ENCODE measurements at places on chromosomes 5 and 9. TPM values are rescaled to one million over a fixed set of nuclear protein-coding genes. Genes with fewer than 3 reads are reported as not detected.
A peak's percentile ranks its signal among the peaks of the same experiment; 100 is the strongest.

DNA sequence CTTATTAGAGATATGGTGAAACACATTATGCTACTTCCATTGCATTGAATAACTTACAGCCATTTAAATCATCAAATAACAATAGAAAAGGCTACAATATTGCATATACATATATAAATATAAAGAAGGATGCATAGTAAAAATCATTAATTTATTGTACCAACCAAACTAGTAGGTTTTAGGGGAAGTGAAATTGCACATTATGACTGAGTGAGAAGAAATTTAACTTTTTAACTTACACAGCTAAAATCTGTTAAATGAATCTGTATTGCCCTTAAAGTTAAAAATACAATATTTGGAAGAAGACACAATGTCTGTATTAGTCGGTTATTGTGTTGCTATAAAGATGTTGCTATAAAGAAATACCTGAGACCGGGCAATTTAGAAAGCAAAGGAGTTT, 2073.7 kb upstream of the ACO1 start:
- DNase-seq: no peak

DNA sequence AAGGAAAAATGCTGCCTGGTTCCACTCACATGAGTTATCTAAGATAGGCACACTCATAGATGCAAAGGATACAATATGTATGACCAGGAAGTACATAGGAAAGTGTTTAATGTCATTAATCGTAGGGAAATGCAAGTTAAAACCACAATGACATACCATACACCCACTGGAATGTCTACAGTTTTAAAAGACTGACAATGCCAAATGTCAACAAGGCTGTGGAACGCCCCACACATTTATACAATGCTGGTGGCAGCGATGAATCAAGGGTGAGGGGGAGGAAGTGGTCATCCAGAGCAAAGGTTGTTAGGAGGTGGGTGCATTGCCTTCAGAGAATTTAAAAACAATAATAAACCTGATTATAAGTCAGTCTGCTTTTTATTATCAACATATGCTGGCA, 437.8 kb downstream of the ARHGEF28 start:
- peak; percentile 87 for DNase-seq

DNA sequence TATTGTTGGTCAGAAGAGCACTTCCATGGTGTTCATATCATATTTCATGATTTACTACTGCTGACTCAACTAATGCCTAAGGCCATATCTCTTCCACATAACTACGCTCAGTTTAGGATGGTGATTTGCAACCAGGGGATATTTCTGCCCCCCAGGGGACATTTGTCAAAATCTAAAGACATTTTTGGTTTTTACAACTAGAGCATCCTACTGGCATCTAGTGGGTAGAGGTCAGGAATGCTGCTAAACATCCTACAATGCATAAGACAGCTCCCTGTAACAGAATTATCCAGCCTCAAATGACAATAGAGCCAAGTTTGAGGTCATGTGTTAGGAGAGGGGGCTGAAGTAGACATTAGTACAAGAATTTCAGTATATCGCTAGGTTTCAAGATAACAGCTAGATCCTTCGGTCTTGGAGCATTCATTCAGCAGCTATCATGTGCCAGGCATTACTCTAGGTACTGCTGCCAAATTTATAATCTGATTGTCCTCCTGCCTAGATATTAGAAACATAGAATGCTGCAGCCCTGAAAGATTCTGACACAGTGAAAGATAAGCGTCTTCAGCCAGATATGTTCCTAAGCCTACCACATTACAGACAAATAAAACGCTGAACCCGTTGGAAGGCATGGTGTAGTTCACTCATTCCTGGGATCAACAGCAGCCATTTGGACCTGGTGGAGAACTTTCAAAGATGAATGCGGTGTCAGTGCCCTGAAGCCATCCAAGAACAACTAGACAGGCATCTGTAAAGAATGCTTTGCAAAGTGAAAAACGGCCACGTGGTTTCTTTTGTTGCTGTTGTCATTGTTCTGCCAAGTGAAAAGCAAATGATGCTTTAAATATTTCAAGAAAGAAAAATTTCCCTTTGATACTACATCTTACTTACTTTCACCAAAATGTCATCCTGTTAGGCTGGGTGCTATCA, 55.5 kb upstream of the FST start:
- peak; percentile 88 for DNase-seq

SLCO6A1 gene
- total RNA-seq: not detected

GRCh38 chr9:92064711-92065110, 50.5 kb downstream of the SPTLC1 start:
- DNase-seq: peak; percentile 3

GNA14 gene
- 0.42 TPM for total RNA-seq

DNA sequence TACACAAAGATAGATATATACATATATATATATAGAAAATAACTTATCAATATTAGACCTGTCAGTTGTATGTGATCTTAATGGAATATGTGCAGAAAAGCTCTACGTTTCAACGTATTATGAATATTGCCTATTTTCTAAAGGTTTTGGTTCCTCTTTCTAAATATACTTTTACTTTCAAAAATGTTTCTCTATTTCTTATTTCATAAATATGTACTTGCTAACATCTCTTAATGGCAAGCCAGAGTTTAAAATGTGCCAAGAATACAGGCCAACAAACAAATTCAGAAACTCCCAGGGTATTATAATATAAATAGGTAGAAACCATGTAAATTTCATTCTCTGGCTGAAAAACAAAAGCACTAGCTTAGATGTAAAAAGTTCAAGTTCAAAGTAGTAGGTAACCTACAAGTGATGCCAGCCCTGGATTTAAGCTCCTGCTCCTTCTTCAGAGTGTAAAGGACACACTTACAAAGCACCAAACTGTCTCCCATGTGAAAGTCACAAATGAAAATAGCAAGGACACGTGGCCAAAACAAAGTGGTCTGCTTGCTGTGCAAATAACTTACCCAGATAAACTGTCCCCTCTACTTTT, 685.1 kb upstream of the DMAC1 start:
- DNase-seq: no peak

SEMA6A gene
- total RNA-seq: not detected

- no peak for DNase-seq
Measured at GRCh38 chr9:69964446-69964845, 79.2 kb upstream of the MAMDC2 start.

TLX3 gene
- total RNA-seq: not detected

GRCh38 chr9:89811356-89811755, 206.5 kb downstream of the GADD45G start:
- no peak for DNase-seq

All from M059J (cell line).